ENCODE measurements at places on chromosomes 16 and 17. TPM values are rescaled to one million over a fixed set of nuclear protein-coding genes. Genes with fewer than 3 reads are reported as not detected.
A peak's percentile ranks its signal among the peaks of the same experiment; 100 is the strongest.

Gene NACA2
- total RNA-seq = not detected

Gene BPTF
- total RNA-seq = 31.7 TPM

DNA sequence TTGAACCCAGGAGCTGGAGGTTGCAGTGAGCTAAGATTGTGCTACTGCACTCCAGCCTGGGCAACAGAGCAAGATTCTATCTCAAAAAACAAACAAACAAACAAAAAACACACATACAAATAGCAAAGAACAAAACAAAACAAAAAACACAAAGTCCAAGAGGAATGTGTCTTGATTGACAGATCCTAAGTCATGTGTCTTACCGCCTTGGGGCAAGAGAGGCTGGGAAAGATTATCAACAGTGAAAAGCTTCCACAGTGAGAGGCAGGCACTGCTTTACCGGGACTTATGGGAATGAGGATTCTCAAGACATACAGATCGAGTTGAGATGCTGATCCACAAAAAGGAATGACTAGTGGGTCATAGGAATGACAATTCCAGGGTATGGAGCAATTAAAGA is 62.7 kb upstream of the GAS7 start:
- no peak for DNase-seq

DNA sequence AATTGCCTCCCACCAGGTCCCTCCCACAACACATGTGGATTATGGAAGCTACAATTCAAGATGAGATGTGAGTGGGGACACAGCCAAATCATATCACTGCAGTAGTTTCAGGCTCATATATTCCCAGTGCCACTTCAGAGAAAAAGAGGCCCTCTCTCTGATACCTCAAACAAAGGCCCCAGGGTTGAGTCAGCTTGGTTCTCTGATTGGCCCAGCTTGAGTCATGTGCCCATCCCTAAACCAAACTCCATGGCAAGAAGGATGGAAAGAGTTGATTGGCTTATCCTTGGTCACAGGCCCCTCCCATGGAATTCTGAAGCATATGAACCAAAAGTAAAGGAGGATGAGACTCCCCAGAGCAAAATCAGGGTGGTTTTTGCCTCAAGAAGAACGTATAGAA is 75.9 kb upstream of the IRX6 start:
- DNase-seq = no peak

DNA sequence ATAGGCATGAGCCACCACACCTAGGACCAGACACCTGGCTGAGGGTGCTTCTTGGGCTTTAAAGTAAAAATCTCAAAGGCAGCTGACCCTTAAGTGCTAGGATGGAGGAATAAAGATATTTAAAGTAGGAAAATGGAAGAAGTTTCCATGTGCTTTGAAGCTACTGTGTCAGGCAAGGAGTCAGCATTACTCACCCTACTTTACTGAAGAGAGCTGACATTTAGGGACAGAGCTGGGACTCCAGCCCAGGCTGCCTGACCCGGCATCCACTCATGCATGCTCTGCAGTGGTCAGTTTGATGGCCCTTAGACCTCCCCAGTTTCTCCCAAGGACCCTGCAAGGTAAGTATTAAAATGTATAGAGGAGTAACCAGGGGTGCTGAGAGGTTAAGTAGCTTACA is 124.7 kb upstream of the PLCG2 start:
- DNase-seq = no peak

DNA sequence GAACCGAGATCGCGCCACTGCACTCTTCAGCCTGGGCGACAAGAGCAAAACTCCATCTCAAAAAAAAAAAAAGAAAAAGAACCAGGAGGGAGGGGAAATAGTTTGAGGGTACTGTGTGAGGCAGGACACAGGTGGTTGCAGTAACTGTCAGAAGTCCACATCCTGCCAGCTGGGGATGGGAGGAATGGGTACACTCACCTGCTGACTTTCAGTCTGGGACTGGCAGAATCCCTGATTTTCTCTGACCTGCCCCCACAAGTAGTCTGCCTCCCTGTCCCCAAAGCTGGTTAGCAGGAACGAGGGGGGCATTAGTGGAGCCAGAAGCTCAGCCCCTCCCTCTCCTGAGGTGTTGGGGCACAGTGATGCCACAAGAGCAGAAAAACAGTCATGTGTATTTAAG is 7.1 kb upstream of the ARL5C start:
- no peak for DNase-seq

DNA sequence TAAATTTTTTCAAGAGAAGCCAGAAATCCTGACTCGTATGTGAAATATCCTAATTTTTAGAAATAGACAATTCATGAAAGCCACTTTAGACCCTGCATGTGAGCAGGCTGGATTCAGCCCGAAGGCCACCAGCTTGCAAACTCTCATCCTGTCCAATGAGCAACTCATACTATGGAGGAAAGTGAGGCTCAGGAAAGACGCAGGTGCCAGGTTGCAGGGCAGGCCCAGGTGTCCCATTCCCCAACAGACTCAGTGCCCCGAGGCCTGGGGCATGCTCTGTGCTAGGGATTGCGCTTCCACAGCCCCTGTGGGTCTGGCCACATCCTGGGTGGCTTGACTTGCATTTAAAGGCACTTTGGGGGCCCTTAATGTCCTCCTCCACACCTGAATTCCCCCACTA is 16.7 kb upstream of the RASD1 start:
- DNase-seq = no peak

Gene CDC6
- total RNA-seq = 17.6 TPM

DNA sequence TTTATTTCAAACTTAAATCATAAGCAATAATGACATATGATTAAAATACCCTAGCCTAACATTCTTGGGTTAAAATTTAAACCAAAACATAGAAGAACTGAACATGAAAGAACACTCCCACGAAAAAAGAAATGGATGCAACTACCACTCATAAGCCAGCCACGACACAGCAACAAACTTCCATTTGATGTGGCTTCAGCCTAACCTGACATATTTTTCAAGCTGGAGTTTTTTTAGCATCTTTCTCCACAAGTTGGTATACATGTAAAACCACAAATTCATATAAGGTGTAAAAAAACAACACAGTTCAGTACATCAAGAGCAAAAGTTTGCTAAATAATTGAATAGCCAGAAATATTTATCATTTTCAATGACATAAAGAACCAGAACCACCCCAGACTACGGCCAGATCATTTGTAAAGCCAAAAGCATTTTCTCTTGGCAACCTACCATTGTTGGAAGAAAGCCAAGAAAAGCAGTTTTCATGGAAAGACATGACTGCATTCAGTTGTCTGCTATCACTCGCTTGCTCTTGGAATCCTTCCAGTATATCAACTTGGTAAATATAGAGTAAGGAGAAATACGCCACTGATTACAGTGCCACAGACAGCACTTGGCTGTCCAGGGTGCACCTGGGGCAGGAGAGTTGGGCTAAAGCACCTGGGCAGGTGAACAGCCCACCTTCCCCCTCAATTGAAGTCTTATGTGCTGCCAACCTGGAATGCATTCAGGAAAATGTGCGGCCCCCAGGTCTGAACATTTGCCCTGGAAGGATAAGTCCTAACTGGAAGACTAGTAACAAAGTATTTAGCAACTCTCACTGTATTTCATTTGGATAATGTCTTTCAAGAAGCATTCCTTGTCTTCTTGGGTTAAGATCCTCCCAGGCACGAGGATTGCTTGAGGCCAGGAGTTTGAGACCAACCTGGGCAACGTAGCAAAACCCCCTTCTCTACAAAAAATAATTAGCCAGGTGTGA is 60.5 kb downstream of the CREBBP start:
- peak; percentile 59 for DNase-seq

- DNase-seq = no peak
These were observed 74.7 kb downstream of the YPEL2 start for GRCh38 chr17:59405944-59406705.

- DNase-seq = no peak
These were observed 8.8 kb upstream of the LPCAT2 start for GRCh38 chr16:55499951-55500529.

Gene DHRS7C
- not detected for total RNA-seq

DNA sequence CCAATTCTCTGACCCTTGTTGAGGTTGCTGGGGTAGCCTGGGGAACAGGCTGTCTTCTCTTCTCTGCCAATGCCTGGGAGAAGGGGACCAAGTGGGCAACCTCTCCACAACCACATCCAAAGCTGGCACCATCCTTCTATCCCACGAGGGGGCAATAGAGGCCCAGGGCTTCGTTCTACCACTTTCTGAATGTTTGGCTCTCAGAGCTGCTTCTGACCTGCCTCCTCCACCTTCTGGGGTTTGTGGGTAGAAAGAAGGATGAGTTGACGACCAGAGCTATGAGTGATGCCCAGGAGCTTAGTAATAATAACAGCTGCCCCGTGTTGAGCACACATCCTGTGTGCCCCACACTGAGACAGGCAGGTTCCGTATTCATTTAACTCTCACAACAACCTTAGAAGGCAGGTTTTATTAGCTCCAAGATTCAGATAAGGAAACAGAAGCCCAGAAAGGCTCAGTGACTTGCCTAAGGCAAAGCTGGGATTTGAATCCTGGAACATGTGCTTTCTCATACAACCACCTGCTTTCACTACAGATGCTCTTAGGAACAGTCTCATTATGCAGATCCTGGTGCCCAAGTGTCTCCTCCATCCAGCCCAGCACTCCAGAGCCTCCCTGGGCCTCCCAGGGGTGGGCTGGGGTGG is 11.1 kb downstream of the TSPOAP1 start:
- DNase-seq = peak; percentile 24

DNA sequence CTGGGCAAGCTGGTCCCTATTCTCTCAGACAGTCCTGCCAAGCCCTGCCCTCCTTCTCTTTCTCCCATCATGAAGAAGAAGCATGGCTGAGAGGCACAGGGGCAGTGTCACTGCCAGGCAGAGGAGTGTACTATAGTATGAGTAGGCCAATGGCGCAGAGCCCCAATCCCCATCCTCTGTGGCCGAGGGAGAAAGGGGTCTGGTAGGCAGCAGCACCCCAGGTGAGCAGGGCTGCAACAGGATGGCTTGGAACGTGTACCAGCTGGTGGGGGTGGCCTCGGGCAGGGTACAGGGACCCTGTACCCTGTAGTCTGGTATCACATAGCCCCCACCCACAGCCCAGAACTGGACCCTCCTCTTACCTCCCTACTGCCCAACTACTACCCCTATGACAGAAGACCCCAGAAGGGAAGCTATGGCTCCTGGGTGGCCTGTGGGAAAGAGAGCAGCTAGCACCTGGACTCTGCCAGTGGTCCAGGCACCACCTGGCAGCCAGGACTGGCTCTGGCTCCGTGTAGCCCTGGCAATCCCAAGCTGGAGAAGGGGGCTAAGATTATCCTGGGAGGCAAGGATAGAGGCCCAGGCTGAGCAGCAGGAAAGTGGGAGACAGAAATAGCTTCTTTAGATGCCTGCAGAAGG is 4.4 kb downstream of the SMARCD2 start:
- DNase-seq = no peak

GRCh38 chr17:32693194-32693897 is 183.6 kb downstream of the MYO1D start:
- no peak for DNase-seq

- DNase-seq = no peak
These were observed 2.0 kb downstream of the RBBP6 start for GRCh38 chr16:24541233-24541933.

DNA sequence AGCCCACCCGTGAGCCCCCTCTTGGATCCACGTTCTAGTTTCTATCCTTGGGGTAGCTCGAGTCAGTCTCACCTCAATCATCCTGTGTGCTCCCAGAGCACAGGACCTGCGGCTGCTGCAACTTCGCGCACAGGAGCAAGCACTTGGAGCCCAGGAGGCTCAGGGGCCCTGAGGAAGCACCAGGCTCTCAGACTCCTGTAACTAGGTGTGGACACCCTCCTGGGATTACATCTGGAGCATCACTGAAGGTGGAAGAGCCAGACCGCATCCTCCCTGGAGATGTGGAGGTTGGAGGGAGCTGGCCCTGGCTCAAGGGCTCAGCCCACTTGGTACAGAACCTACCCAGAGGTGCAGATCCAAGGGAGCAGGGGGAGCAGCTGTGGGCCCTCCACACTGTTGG is 2.7 kb downstream of the HBQ1 start:
- DNase-seq = no peak

Gene ZNF205
- total RNA-seq = 12.0 TPM

DNA sequence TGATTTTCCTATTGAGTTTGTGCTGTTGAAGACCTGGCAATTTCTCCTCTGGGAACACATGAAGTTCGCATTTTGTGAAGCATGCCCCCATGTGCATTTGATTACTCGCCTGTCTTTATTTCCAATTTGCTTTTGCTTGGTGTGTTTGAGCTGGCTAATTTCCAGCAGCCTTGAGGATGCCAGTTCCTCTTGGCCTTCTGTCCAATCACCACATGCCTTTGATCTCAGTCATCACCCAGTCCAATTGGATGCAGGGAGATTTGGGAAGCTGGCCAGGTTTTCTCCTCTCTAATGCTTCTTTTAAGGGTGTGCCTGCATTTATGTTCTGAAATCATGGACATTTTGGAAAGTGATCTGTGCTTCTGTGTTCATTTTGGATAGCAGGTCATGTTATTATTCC is 3.8 kb upstream of the TMEM100 start:
- peak; percentile 82 for DNase-seq

GRCh38 chr16:66457888-66458287 is 30.8 kb downstream of the BEAN1 start:
- DNase-seq = no peak

DNA sequence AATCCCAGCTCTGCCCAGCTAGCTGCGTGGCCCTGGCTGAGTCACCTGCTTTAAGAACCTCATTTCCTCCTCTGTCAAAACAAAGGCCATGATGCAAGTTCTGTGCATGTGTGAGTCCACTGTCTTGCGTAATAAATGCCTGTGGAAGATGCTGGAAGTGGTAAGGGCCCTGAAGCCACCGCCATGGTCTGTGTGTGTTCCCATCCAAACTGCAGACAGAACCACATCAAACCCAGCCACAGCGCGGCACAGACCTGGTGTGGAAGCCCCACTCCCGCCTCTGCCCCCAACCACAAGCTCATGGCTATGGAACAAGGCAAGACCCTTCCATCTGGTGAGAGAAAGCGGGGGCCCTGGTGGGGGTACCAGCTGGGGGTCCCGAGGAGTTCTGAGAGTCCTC is 26.0 kb downstream of the NECAB2 start:
- DNase-seq = peak; percentile 78

DNA sequence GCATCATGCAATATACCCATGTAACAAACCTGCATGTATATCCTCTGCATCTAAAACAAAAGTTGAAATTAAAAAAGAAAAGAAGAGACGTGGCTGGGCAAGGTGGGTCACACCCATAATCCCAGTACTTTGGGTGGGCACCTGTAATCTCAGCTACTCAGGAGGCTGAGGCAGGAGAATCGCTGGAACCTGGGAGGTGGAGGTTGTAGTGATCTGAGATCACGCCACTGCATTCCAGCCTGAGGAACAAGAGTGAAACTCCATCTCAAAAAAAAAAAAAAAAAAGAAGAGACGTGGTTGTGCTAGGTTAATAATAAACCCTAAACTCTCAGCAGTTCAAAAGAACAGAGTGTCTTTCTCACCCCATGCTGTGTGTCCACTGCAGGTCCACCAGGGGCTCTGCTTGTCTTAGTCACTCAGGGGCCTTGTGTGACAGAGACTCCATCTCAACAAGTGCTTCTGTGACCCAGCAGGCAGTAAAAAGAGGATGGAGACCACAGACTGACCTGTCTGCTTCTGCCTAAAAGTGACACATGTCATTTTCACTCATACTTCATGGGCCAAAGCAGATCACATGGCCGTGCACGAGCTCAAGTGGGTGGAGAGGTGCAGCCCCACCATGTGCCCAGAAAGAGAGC is 22.3 kb upstream of the N4BP1 start:
- no peak for DNase-seq

Gene ULK2
- 31.8 TPM for total RNA-seq

Gene GP2
- not detected for total RNA-seq

- DNase-seq = no peak
These were observed 43.4 kb upstream of the GSE1 start for GRCh38 chr16:85569615-85570212.

- DNase-seq = no peak
These were observed 26.0 kb downstream of the C16orf74 start for GRCh38 chr16:85724936-85725335.

Gene CALCOCO2
- 44.0 TPM for total RNA-seq

Gene NTN1
- 0.69 TPM for total RNA-seq

Measured in NCI-H460 (cell line).